ENCODE measurements at places on chromosomes 4 and X. TPM values are rescaled to one million over a fixed set of nuclear protein-coding genes. Genes with fewer than 3 reads are reported as not detected.

The VCX gene
- total RNA-seq: not detected

DNA sequence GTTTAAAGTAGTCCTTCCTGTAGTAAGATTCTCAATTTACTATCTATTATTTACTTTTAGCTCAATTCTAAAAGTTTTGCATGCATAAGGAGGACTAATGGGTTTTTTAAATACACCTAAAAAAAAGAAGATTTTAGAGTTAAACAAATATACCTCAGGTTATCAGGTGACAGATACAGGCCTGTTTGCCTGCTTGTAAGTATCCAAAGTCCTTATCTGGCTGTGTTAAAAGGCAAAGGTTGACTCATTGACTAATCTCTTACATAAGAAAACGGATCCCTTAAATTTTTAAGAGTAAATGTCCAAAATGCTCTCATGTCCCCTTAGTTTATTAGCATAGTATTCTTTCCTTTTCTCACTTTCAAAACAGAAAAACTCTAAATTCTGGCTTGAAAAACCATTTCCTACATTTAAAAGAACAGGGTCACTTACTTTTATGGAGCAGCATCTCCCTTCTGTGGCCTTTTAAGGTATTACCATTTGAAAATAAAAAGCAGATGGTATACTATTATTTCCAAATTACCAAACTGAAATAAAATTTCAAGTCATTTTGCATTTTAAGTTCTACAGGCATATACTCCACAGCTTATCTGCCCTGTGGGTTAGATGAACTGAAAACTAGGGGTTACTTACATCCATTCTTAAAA, 4.5 kb downstream of the CBR4 start:
- DNase-seq: no peak

The FBXO8 gene
- 13.4 TPM for total RNA-seq

- no peak for DNase-seq
Measured at GRCh38 chr4:94507281-94507680, 55.5 kb downstream of the PDLIM5 start.

GRCh38 chr4:5069901-5070300, 18.6 kb downstream of the STK32B start:
- no peak for DNase-seq

The GSX2 gene
- not detected for total RNA-seq

- DNase-seq: no peak
Measured at GRCh38 chrX:119236623-119237561, 807 bp downstream of the PGRMC1 start.

- DNase-seq: no peak
Measured at GRCh38 chrX:77949840-77950239, 19.6 kb downstream of the PGAM4 start.

All from naive thymus-derived CD4-positive, alpha-beta T cell (primary cell).